CD4-positive, alpha-beta T cell treated with Interleukin-15 for 1 hour (primary cell): ENCODE measurements at places on chromosomes 16 and 17.

- DNase-seq, result no peak
These were observed 10.2 kb downstream of the PITPNM3 start for GRCh38 chr17:6546069-6546718.

- DNase-seq, result no peak
These were observed 772 bp upstream of the SAMD14 start for GRCh38 chr17:50130559-50131305.

DNA sequence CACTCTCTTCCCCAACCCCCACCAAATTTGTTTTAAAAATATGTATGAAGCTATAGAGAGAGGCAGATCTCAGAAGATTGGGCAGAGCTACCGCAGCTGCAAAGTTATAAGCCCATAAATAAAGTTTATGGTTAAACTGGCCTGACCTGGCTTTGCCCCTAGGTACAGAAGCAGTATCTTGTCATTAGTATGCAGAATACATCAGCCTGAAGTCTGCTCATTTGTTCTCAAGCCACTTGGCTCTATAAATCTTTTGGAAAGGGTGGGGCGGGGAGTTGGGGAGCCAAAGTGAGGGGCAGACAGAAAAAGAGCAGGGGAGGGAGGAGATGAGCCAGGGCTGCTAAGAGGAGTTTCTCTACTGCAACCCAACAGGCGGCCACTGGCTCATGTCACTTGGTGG is 113.2 kb downstream of the SOX9 start:
- DNase-seq, result no peak

DNA sequence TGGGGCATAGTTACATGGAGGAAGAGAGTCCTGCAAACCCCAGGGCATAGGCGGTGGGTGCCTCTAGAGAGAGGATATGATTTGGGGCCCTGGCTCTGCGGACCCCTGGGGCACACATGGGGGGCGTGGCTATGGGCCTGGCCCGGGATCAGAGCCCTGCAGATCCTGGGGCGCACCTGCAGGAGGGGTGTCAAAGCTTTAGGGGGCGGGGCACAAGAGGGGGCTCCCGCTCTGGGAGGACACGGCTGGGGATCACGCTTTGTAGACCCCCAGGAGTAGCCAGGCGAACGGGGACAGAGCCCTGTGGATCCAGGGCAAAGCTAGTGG is 497 bp downstream of the BCL7C start:
- DNase-seq, result no peak

DNA sequence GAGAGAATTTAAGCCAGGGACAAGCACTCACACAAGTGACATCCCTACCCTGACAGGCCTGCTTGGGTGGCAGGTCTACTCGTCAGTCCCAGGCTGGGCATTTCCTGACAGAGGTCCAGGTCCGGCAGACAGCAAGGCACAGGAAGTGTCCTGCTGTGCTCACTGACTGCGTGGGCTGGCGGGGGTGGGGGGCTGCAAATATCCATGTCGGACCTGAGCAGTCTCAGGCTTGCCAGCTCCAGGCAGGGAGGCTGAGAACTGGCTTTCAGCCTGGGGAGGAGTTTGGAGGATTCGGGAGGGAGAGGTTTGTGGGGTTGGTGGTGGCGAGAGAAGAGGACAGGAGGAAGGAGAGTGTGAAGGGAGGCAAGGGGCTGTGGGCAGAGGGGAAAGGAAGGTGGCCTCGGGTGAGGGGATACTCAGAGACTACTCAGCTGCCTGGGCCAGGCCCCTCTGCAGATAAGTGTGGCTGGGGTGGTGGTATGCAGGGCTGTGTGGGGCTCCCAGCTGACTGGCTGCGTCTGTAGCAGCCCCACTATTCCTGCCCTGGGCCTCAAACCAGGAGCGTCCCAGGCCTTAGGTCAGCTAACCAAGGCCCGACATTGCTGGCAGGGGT is 7.8 kb downstream of the HIC1 start:
- no peak for DNase-seq
